ENCODE measurements at places on chromosomes 2 and 18.

GRCh38 chr2:234355808-234356365 lies 141.0 kb downstream of the ARL4C start:
- no peak for DNase-seq

DNA sequence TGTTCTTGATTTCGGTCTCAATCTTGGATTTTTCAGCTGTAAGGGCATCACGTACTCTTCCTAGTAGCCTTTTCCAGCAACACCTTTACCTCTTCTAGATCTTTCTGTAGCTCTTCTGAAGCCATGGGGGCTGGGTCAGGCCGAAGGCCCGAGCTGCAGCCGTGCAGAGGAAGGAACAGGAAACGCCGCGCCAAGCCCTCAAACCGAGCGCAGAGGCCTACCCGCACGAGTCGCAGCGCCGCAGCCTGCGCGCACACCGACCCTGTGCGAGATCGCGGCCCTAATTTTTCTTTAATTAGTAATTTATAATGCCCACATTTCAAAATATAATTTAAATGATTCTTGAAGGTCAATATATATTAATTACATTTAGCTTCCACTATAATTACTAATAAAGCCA lies 483.8 kb downstream of the NUP35 start:
- no peak for DNase-seq

- no peak for DNase-seq
Measured at GRCh38 chr2:223041527-223042109, 10.4 kb upstream of the KCNE4 start.

GRCh38 chr18:7358989-7359726 lies 128.3 kb downstream of the LRRC30 start:
- no peak for DNase-seq

GRCh38 chr2:43155851-43156411 lies 70.5 kb downstream of the ZFP36L2 start:
- no peak for DNase-seq

- no peak for DNase-seq
Measured at GRCh38 chr18:49681387-49681786, 119.5 kb downstream of the LIPG start.

DNA sequence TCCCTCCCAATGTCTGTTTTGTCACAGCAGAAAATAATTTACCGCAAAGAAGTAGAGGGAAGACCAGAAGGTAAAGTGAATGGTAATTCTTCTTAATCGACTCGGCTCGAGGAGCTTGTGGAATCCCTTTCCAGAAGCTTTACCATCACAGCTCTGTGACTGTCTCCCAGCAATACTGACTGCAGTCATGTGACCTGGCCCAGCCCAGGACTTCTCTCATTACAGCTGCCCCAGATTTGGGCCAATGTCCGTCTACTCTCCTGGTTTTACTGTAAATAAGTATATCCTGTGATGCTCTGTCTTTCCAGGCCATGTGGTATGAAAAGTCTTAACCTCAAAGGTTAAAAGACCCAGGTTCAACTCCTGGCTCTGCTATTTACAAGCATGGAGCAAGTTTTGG lies 18.9 kb upstream of the ELOA2 start:
- no peak for DNase-seq

- DNase-seq, result no peak
Measured at GRCh38 chr2:102064679-102065674, 73.2 kb downstream of the IL1R2 start.

- DNase-seq, result no peak
Measured at GRCh38 chr2:234426616-234427015, 70.3 kb downstream of the ARL4C start.

DNA sequence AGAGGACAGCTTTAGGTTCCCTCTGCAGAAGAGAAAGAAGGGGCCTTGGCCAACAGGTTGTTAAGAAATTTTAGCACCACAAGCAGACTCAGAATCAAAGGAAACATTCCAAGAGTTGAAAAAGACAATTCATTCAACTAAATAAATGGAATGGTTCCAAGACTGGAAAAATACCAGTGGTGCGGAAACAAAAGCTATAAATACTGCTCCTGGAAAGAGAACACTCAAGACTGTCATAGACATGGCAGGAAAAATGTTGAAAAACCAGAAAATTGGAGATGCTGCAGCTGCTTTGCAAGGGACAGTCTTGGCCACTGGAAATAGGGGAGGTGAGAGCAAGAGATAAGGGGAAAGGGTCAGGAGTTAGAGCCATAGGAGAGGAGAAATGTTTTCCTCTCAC lies 312.7 kb upstream of the CYRIA start:
- DNase-seq, result no peak

GRCh38 chr2:85661139-85661858 lies 6.7 kb downstream of the SFTPB start:
- no peak for DNase-seq

DNA sequence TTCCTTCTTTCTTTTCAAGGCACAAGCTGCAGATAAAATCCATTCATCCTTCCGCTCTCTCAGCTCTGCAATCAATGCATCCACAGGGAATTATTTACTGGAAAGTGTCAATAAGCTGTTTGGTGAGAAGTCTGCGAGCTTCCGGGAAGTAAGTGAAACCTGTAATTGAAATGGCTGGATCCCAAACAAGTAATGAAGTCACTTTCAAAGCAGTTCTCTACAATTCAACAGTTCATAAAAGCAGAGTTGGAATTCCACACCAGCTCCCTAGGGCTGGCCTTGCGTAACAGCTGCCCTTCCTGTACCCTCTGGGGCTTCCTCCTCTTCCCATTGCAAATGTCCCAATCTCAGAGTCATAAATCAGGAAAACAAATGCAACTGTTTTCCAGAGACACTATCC lies 9.6 kb downstream of the SERPINB2 start:
- no peak for DNase-seq

DNA sequence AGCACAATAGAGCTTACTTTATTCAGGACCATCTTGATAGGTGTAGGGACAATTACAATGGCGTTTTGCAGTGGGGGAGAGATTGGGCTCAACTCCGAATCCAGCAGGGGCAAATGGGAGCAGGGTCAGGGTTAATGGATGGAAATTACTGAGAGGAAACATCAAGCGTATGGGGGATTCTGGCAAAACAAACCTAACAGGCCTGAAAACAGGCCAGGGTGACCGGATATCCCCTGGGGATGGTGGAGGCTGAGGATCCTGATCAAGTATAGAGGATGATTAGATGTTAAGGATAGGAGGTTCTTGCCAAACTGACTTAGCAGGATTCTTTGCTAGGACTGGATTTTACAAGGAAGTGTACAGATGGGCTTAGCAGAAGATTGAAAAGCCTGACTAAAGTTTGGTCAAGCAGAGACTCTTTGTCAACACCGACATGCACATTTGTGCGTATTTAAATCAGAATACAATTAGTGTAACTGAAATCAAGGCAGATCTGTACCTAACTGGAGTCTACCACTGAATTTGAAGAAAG lies 54.5 kb upstream of the GPR45 start:
- DNase-seq, result no peak

DNA sequence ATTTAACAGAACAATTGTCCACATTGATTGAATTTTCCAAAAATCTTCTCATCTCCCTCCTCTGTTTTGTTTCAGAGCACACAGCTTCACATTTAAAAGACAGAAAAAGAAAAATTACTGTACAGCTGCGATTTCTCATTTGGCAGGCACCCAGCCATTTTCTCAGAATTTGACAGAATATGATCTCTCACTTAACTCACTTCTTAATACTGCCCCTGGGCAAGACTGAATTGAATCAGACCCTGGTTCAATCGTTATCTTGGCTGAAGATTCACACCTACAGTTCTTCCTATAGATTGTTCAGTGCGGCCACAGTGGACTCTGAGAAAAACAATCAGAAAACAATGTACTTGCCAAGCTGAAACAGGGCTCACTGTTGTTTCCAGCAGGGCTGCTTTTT lies 90.2 kb upstream of the LHCGR start:
- DNase-seq, result no peak

- no peak for DNase-seq
Measured at GRCh38 chr2:145563741-145564615, 1044.1 kb upstream of the ZEB2 start.

DNA sequence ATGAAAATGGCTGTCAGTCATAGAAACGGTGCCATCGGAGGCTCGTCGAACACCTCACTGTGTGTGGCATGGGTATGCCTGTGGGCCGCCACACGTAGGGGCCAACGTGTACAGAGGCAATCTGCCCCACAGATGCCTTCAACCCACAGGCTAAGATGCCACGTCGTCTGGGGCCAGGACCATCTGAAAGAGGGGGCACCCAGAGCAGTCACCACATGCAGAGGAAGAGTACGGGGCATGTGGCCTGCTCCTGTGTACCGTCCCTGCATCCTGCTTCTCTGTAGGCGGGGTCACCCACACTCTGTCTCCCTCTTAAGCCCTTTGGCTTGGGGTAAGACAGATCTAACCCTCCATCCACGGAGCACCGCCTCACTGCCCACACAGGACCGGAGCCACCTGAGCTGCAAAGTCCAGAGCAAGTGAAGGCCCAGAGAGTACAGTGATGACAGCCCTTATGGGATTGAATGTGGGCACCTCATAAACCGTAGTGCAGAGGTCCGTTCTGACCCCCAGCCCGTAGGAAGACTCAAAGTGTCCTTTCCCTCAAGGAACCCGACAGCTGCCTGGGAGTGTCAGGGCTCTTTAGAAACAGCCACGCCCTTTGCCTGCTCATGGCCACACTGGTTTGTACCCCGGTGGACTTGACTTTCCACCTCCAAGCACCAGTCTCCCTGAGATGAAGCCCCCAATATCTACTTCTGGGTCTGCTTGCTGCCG lies 66.2 kb downstream of the TWIST2 start:
- no peak for DNase-seq

- DNase-seq, result no peak
Measured at GRCh38 chr2:241961454-241961853, 91.9 kb downstream of the RTP5 start.

DNA sequence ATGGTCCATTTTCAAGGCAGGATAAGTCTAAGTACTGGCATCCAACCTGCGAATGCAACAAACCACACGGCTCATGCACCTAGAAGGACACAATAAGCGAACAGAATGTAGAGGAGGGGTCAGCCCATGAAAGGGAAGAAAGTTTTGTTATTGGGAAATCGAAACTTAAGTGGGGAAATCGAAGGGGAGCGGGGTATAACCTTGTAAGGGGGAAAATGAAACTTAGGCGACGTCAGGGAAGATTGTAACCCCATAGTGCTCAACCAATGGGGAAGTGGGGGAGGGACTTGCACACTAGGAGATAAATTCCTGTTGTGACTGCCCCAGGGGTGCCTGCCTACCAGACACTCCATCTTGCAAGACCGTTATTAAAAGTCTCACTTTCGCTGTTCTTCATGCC lies 15.6 kb upstream of the OTOF start:
- DNase-seq, result no peak

- DNase-seq, result no peak
Measured at GRCh38 chr2:59184276-59185020, 943.3 kb upstream of the FANCL start.

DNA sequence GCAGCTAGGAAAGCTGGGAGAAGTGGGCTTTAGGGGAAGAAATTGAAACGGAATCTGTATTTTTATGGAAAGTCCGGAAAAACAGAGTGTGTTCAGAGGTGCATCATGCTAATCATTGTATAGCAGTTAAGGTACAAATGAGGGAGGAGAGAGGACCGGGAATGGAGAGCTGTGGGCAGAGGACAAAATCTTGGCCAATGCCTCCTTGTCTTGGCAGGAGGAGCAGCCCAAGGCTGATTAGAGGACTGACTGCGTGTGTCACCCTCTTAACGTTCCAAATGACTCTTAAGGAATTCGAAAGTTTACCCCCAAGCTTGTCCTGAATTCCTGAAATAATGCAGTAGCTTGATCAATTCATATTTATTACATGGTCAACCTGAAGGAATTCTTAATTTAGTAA lies 81.0 kb downstream of the ZNF236 start:
- no peak for DNase-seq

DNA sequence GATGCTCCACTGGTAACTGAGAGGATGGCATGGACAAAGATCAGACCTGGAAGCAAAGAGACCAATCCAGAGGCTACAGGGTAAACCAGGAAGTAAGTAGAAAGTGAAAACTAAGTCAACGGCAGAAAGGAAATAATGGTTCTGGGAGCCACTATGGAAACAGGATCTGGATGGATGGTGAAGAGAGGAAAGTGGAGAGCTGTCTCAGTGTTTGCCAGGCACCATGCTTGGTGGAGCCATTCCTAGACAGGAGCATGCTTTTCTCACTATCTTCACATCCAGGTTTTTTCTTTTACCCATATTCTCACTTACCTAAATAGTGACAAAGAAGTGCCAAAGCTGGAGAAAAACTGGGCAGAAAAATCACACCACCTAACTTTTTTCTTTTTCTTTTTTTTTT lies 22.2 kb downstream of the ZNF521 start:
- no peak for DNase-seq

GRCh38 chr2:198186257-198186656 lies 381.9 kb downstream of the PLCL1 start:
- no peak for DNase-seq

DNA sequence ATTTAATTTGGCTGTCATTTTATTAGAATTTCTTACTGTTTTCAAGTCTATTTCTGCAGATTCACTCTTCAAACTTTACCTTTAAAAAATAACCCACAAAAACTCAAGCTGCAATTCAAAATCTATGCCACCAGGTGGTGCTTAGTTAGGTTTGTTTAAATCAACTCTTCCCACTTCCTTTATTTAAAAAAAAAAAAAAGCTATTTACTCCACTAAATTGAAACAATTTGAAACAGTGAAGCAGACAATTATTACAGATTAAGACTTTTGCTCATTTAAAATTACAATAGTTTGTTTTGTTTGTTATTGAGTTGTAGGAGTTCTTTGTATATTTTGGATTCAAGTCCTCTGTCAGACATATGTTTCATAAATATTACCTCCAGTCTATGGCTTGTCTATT lies 300.0 kb downstream of the PDE11A start:
- DNase-seq, result no peak

- DNase-seq, result no peak
Measured at GRCh38 chr2:102606353-102606752, 13.0 kb upstream of the SLC9A2 start.

GRCh38 chr2:64760128-64760527 lies 106.4 kb upstream of the SERTAD2 start:
- no peak for DNase-seq

DNA sequence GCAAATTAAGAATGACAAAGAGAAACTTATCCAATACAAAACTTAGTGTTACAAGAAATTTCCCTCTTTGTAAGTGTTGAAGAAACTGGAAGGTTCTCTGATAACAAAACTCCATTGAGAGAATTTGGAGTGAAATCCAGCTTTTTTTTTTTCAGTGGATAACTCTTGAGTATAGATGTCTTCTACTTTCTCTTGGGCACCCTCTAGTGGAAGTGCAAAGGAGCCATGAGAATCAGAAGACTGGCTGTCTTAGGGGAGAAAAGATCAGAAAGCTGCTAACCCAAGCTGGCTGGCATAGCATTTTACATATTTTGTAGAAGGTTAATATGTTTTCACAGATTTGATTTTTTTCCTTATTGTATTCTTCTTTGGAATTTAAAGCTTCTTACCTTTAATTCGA lies 138.8 kb upstream of the SATB2 start:
- no peak for DNase-seq

GRCh38 chr18:21109936-21110712 lies 1.5 kb downstream of the ROCK1 start:
- DNase-seq, result no peak

DNA sequence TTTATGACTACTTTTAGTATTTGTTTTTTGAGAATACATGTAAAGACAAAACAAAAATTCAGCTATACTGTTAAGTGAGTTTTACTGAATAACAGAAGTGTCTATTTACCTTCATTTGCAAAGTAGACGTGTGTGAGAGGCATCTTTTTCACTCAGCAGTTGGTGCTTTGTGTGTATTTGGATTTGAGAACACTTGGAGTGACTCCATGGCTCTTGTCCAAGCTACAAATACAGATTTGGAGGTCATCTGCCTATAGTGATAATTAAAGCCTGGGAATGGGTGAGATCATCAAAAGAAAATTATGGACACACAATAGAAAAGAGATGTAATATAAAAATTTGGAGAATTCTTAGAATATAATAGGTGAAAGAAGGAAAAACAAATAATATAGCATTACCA lies 6.2 kb downstream of the NAB1 start:
- no peak for DNase-seq

Measured in activated T-cell treated with anti-CD3 and anti-CD28 coated beads, Interleukin-2, amount 50 U/mL, for 48 hours (primary cell).